ENCODE measurements at places on chromosomes 12 and 14. TPM values are rescaled to one million over a fixed set of nuclear protein-coding genes. Genes with fewer than 3 reads are reported as not detected.

- no peak for DNase-seq
These were observed 49.5 kb downstream of the ADIPOR2 start for GRCh38 chr12:1740161-1740948.

TAS2R31 gene
- polyA plus RNA-seq: not detected

CLEC14A gene
- polyA plus RNA-seq: 569 TPM

GRCh38 chr12:14138495-14138894 lies 157.1 kb upstream of the GRIN2B start:
- no peak for DNase-seq

- DNase-seq: no peak
These were observed 89.2 kb downstream of the DAAM1 start for GRCh38 chr14:59277659-59278058.

CACNA2D4 gene
- polyA plus RNA-seq: 0.58 TPM

ERBB3 gene
- 1.5 TPM for polyA plus RNA-seq

DNA sequence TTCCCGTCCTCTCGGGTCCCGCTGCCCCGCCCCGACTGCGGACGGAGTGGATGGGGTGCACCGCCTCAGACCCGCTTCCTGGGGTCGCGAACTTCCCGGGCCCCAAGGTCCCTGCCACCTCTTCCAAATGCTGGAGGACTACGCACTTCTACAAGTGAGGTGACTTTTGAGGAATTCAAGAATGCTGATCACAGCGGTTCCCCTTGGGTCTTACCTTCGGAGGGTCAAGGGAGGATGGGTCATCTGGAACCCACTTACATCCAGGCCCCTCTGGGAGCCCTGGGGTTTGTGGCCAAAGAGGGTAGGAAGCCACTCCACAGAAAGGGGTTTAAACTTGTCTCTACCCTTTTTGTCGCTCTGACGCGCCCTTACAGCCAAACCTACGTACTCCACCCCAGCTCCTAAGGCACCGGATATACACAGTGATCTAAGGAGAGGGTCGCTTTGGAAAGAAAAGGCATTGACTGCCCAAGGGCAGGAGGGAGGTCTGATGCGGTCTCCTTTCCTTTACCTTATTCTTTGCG lies 532 bp upstream of the PRKD1 start:
- peak; percentile 4 for DNase-seq

SPIC gene
- polyA plus RNA-seq: not detected

PAX9 gene
- polyA plus RNA-seq: 0.48 TPM

- DNase-seq: no peak
These were observed 178.0 kb downstream of the DACT1 start for GRCh38 chr14:58815794-58816193.

GRCh38 chr12:54967461-54967860 lies 17.1 kb downstream of the TESPA1 start:
- peak; percentile 36 for DNase-seq

TMEM253 gene
- 0.14 TPM for polyA plus RNA-seq

DNA sequence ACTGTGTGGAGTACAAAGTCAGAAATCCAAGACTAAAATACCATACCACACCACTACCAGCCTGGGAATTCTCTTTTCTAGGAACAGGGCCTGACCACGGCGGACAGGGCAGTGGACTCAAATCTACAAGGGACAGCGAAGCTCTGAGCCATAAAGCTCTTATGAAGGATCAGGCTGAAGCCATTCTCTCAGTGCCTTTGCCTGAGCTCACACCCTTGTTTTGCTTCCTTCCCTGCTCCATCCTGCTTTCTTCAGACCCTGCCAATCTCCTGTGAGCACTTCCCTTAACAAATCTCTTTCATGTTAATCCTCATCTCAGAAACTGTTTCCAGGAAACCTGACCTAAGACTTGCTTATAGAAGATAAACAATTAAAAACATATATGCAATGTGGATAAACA lies 398.5 kb downstream of the MDGA2 start:
- peak; percentile 16 for DNase-seq

DNA sequence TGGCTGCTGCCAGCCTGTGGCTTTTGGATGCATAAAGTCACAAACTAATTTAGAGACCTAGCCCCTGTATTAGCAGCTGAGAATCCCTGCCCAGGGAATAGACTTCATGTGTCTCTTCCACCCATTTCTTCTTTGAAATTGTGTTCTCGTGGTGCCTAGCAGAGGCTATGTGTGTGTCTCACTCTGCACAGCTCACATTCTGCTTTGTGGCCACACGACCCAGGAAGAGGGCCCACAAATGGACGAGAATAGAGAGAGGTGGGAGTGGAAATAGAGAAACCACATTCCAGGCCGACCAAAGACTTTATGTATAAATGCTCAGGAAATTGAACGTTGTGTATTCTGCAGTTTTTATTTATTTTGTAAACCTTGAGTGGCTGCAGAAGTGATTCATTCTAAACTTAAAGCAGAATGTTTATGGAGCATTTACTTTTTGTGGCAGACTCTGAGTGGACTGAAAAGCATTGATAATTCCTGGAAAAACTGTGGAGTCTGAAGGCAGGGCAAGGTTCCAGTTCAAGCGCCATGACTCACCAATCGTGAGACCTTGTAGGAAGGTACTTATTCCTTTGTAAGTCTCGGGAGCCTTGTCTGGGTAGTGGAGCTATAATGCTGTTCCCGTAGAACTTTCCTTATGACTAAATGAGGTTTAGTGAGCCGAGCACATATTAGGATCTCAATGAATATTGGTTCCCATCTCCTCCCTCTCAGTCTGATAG lies 9.1 kb downstream of the B4GALNT3 start:
- peak; percentile 55 for DNase-seq

GRCh38 chr14:101774814-101775213 lies 13.3 kb downstream of the PPP2R5C start:
- DNase-seq: no peak

DNA sequence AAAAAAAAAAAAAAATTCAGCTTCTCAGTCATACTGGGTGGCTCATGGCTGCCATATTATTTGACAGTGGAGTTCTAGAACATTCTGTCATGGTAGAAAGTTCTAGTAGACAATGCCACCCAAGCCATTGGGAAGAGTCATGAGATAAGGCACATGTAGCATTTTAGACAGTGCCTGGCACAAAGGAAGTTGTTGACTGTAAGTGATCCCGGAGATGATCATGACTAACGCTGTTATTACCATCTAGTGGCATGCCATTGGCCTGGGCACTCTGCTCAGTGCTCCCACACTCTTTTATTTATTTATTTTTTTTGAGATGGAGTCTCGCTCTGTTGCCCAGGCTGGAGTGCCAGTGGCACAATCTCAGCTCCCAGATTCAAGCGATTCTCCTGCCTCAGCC lies 80.4 kb downstream of the FOXN4 start:
- DNase-seq: no peak

FGF6 gene
- not detected for polyA plus RNA-seq
